ENCODE measurements at places on chromosomes 4 and X.

- DNase-seq = no peak
These were observed 19.9 kb downstream of the AWAT2 start for GRCh38 chrX:70029863-70030262.

DNA sequence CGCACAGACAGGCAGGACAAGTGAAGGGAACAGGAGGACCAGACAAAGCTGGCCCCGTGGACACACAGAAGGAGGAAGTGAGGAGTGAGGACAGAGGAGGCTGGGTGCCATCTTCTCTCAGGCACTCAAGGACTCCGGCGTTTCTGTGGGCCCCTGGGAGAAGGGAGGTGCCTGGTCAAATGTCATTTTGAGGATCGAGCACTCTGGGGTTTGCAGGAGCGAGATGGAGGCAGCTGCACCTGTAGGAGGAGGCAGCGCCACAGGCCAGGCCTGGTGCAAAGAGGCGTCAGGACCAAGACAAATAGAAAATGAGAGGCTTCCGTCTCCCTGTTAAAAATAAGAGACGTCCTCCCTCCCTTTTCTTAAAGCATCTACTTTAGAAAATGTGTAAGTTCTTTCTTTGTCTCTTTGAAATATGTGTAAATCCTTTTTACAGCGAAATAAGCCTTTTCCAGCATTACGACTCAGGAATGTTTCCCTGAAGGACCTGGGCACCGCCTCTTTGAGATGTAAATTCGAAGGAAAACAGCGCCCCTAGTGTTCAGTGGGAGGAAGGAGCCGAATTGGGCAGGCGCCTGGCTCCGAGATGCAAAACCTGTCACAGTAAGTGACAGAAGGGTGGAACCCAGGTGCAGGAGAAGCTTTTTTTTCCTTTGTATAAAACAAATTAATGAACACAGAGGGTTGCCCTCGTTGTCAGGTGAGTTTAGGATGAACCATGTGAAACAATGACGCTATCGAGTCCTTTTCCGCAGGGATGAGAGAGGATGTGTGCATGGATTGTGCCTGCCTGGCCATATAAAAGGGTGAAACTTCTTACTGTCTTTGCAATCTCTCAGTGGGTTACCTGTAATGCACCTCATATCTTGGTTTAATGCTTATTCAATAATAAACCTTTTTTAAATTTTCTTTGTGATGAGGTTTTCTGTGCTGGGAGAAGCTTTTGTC, 1.4 kb upstream of the C4orf50 start:
- DNase-seq = peak; percentile 69

DNA sequence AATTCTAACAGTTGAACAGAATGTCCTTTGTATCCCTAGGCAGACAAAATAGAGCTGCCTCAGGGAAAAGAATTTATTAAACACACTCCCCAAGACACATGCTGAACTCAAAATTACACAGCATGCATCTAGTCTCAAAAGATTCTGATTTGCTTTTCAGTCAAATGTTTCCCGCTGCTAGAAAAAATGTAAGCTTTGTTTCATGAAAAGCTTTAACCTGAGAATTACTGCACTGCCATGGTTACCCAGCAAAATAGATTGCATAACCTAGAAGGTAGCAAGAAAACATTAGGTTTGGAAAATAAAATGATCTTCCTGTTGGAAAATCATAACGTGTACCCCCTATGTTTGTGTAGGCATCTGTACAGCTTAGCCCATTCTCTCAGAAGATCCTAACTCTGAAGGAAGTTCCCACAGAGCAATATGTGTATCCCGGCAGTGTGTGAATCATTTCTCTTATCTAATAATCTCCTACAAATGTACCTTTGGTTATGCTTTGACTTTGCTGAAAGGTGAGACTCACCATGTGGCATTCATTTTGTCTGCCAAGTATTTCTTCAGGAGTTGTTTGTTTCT, 646.9 kb downstream of the STPG2 start:
- no peak for DNase-seq

- DNase-seq = no peak
These were observed 5.3 kb downstream of the SOWAHB start for GRCh38 chr4:76892601-76893000.

- DNase-seq = no peak
These were observed 15.5 kb upstream of the PDZD4 start for GRCh38 chrX:153845842-153846241.
